Cardiac septum (tissue), 1 donor: ENCODE measurements at places on chromosomes 6 and 20.

DNA sequence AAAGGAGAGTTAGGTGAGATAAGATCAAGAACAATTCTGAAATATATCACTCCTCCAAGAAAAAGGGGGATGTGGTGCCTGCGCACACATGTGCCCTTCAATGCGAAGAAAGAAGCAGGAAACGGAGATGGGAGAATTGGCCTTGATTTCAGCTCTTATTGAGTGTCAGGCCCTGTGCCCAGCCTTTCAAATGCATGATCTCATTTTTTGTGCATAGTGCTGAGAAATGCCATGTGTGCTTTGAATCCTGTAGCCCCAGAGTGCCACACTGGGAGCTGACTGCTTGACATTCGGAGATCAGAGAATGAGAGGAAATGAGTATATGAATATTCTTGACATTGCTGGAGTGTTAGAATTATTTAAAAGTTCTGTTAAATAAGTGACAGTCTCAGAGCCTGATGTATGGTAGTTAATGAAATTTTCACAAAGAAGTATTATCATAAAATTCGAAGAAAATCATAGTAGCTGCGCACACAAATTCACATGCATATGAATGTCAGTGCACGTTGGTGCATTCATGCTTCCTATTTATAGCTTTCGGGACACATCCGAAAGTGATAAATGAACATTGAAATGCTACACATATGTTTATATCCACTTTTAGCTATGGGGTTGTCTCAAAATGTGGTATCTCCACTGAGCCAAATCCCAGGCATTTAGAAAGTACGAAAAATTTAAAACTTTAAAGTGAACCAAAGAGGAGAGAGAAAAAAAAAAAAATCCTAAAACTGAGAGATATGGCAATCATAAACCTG, 172.0 kb downstream of the KCNQ5 start:
- no peak for DNase-seq

GRCh38 chr20:63767886-63768285, 28.3 kb downstream of the SLC2A4RG start:
- no peak for DNase-seq

DNA sequence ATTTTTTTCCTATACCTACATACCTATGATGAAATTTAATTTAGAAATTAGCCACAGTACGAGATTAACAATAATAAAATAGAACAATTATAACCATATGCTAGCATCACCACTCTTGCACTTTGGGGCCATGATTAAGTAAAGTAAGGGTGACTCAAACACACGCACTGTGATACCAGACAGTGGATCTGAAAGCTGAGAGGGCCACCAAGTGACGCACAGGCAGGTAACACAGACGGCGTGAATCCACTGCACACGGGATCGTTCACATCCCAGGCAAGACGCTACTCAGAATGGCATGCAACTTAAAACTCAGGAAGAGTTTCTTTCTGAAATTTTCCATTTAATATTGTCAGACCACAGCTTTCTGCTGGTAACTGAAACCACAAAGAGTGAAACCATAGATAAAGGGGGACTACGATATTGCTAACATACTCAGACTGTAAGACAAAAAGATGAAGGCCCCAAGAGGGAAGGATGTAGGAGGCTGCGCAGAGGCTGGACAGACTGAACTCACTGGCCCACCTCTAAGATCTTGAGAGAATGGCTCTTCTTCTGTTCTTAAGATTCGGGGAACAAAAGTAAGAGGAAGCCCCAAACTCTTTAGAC, 17.9 kb downstream of the RRBP1 start:
- DNase-seq: no peak

DNA sequence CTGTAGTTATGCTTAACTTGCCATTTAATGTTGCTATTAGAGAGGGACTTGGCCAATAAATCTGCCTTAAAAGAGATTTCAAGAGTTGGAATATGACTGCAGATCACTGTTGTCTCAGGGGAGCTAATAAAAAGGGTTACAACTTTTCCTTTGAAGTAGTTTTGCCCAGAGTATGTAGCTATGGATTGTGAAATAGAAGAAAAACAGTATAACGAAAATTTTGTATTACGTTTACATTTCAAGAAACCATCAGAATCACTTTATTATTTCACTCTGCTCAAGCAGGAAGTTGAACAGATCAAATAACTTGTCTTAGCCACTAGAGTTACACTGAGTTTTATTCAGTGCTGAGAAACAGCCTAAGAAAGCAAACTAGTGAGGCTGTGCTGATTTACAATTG, 3.0 kb upstream of the ZSCAN26 start:
- DNase-seq: no peak

DNA sequence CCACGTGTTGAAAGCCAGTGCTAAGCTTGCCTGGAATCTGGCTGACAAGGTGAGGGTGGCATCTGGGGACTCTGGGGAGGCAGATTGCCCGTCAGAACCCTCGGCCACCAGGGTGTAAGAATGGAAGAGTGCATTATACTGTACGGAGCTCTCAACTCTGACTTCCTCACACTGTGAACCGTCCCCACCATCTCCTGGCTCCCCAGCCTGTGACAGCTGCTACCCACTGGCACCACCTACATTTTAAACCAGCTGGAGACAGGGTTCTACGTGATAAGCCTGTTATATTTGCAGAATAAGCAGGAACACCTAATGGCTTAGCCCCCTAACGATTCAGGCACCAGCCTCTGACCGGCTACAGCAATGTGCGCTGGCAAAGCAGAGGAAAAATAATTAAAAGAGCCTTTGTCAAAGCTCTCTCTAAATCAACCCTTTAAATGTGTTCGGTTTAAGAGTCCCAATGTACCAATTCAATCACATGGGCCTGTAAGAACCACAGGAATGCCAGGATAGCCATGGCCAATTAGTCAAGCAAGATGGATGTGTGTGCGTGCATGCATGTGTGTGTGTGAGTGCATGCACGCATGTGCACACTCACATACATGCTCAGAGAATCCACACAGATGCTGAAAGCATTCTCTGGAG, 89.1 kb upstream of the TAB2 start:
- peak; percentile 14 for DNase-seq

- DNase-seq: no peak
Observed at GRCh38 chr20:43755390-43755789, 28.6 kb upstream of the GTSF1L start.

GRCh38 chr6:15608396-15608795, 54.4 kb downstream of the DTNBP1 start:
- no peak for DNase-seq

DNA sequence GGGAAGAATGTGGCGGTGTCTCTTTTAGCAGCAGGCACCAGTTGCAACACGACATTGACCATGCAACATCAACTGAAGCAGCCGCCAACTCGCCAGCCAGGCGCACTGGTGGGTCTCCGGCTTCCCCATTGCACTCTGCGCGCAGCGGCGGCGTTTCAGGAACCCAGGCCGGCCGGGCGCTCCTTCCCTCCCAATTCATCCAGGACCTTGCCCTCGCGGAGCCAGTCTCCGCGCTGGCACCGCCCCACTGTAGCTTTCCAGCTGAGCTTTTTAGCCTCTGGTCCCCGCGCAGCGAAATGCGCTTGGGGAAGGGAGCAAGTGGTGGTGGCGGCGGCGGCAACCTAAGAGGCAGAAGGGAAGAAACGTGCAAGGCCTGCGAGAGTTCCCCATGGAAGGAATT, 297.9 kb upstream of the RIMS1 start:
- DNase-seq: no peak

GRCh38 chr20:25676164-25676809, 20.4 kb downstream of the ZNF337 start:
- DNase-seq: no peak

GRCh38 chr6:89033461-89033860, 47.1 kb upstream of the PNRC1 start:
- DNase-seq: no peak

DNA sequence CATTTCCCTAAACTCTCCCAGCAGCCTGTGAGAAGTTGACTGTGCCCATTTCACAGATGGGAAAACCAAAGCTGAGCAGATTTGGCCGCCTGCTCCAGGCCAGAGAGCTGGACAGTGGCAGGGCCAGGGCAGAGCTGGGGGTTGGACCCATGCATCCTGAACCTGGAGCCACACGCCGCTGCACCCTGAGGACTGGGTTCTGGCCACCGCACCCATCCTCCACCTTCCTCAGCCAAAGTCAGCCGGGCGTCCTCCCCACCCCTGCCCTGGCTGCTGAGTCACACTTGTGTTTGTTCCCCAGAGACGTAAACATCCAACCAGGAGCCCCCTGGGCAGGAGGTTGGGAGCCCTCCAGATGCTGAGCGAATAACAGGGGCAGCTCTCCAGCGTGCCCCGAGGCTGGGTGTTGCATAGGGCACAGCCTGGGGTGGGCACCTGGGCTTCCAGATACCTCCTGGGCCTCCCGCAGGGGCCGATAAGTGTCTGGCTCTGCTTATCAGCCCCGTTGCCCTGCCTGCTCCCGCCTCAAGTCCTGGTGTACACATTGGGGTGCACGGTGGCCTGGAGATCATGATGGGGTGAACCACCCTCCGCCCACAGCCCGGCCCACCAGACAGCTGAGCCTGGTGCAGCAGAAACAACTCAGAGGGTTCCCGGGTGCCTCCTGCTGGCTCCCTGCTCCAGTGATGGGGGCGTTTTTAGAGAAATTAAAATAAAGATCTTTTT, 23.8 kb downstream of the RBM38 start:
- DNase-seq: no peak

- no peak for DNase-seq
Observed at GRCh38 chr6:7938562-7939183, 28.1 kb upstream of the TXNDC5 start.

GRCh38 chr20:47350181-47350550, 6.3 kb downstream of the ZMYND8 start:
- DNase-seq: no peak

DNA sequence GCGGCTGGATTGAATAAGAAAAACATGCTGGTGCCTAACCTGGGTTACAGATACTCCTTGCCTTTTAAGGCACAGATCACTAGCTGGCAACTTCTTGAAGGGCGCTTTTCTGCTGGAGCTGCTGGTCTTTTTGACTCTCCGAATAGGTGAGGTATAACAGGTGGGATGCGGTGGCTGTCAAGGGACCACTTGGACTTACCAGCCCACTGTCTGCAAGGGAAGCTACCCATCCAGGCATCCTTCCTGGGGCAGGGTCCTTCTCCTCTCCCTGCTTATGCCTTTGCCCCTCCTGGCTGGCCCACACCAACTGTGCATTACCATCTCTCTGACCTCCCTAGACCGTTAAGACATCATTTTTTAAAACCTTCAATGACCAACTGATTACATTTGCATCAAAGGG, 57.4 kb downstream of the NPEPL1 start:
- no peak for DNase-seq

DNA sequence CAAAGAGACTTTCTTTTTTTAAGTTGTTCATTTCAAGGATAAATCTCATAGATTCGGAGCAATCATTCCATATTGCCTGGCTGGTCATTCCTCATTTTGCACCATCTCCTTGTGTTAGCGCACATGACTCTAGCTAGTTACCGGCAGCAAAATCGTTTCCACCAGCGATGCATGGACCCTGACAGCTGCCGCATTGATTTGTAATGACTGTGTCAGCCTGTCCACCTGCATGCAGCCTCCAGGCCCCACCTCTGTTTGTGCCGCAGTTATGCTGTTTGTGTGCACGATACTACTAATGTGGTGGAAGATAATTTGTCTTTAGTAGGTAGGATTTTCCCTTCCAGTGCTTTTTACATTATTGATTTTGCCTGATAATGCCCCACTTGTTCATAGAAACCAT, 164.0 kb downstream of the TBC1D7 start:
- no peak for DNase-seq

- no peak for DNase-seq
Observed at GRCh38 chr6:81621816-81622395, 130.6 kb downstream of the TENT5A start.

DNA sequence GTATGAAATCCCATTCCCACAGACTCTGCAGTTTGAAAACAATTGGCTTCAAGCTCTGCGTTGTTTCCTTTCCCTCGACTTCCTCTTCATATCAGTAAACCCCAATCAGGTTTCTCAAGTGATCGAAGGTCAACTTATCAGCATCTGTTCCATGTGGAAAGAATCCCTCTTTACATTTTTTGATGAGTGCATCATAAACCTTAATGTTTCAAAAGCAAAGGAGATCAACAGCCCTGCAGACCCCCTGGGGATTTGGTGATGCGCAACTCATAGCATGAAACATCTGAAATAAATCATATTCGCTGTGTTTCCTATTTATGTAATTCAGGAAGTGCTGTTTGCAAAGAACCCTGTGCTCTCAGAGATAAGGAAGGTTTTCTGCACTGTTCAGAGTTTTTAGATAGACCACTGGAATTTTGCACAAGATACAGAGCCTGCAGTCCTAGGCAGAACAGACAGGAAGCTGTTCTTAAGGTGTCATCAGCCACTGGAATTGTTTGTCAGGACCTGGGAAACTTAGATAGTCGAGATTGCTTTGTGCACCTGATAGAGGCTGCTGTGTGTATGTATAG, 216.0 kb downstream of the HIVEP2 start:
- DNase-seq: no peak

GRCh38 chr6:100230953-100231316, 233.8 kb downstream of the SIM1 start:
- no peak for DNase-seq

GRCh38 chr6:115001731-115002350, 659.0 kb upstream of the HS3ST5 start:
- no peak for DNase-seq

DNA sequence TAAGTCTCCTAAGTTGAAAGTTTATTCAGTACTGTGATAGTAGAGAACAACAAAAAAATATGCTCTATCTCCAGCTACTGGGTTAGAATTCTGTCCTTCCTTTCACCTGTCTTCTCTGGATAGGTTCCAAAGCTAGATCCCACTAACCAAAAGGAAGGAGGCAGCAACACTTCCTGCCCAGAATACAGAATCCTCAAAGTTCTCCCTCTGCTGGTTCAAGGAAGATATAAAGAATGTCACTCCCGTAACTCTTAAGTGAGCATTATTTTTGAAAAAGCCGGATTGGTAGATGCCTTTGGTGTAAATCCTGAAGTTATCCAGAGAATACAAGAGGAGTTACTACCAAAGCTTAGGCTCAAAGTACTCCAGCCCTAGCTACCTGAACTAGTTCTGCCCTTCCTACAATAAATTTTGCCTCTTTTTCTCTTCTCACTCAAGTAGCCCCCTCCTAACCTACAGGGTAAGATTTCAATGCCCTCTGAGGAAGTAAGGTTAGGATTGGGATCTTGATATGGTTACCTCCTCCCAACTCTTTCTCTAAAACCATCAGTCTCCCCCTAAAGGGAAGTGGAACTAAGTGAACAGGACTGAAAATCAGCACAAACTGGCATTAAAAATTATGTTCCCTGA, 26.0 kb upstream of the CRIP3 start:
- DNase-seq: no peak

GRCh38 chr6:158654960-158655489, 5.2 kb downstream of the SYTL3 start:
- DNase-seq: no peak

- DNase-seq: no peak
Observed at GRCh38 chr6:36821581-36822335, 17.5 kb downstream of the CPNE5 start.

GRCh38 chr6:36826520-36827227, 12.6 kb downstream of the CPNE5 start:
- no peak for DNase-seq

GRCh38 chr6:21601932-21602390, 8.4 kb downstream of the SOX4 start:
- DNase-seq: no peak
